ENCODE measurements at places on chromosomes 12 and 14.

- no peak for DNase-seq
Measured at GRCh38 chr14:72847721-72848120, 46.2 kb downstream of the DPF3 start.

- no peak for DNase-seq
Measured at GRCh38 chr12:7058850-7059395, 1.6 kb upstream of the C1S start.

DNA sequence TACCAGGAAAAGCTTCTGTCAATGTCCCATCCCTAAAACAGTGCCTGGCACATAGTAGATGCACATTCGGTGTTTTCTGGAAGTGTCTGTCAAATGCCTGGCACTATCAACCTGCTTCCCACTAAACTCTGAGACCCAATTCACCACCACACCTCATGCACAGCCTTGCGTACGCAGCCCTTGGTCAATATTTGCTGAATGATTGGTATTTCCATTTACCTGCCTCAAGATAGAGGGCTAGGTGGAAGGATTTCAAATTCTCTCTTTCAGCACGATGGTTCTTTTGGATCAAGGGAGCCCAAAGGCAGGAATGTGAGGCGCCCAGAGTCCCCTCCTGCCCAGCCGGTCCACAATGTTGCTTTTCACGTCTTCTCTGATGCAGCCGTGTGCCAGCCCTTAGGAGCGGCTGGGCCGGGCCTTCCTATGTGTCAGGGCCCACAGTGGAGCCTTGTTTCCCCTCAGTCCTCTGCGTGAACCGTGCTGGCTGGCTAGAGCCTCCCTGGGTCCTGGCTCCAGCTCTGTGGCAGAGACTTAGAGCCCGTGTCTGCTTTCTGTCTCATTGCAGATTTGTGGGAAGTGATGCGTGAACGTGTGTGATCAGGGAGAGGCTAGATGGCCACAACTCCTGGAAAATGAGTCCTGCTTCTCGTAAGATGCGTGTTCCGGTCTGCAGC lies 99.9 kb upstream of the RFLNA start:
- DNase-seq = no peak

DNA sequence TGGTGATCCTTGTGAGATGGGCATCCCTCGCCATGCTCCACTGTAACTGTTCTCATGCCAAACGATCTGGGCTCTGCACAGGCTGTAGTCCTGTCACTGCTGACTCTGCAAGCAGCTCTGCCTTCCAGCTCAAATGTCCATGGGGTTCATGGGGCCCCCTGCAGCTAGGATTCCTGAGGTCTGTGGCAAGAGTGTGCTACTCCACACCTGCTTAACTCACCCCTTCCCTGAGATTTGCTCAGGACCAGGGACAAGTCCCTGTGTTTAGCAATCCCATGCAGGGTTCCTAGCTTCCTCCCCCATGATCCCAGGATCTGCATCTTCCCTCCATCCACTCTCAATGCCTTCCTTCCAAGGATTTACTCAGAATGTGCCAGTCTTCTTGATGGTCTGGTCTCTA lies 241.0 kb downstream of the ASCL1 start:
- DNase-seq = no peak

GRCh38 chr12:69052613-69053408 lies 119.8 kb upstream of the CPM start:
- no peak for DNase-seq

DNA sequence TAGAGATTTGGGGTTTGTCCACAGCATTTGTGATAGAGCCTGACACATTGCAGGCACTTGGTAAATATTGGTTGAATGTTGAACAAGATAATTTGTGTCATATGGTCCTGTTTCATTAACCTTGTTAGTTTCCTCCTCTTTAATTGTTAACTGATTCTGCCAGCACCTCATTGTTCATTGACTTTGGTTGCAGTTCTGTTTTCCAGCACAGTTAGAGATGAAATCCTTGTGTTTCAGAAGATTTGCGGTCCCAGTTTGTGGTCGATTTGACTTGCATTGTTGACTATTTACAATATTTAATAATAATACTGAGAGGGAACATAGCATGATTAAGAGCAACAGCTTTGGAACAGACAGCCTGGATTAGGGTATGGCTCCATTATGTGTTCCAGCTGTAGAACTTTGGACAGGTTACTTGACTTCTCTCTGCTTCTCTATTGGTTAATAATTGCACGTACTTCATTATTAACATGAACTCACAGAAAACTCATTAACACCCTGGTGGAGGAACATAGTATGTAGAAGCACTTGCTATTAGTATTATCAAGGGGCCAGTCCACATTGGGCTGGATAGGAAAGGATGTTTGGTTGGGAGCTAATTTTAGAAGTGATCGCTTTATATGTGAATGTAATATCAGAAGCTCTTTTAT lies 8.7 kb downstream of the DRAM1 start:
- DNase-seq = no peak

DNA sequence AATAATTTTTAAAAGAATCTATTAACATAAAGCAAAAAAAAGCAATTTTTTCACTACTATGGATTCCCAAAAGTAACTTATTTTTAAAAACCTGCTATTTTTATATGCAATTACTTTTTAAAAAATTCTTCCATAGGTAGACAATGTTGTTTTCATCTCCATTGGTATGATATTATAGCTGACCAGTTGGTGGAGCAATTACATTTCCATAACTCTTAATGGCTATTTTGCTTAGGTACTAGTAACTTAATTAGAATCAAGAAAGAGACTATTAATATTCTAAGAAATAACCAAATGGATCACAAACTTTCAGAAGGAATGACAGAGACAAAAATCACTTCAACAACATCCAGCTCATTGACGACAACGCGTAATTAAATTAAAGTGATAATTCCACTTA lies 64.7 kb upstream of the PTCSC3 start:
- DNase-seq = no peak

- no peak for DNase-seq
Measured at GRCh38 chr14:96863986-96864330, 66.8 kb downstream of the VRK1 start.

- DNase-seq = no peak
Measured at GRCh38 chr14:23916004-23916403, 37.6 kb upstream of the DHRS4 start.

- DNase-seq = no peak
Measured at GRCh38 chr12:55061024-55061423, 41.2 kb downstream of the NEUROD4 start.

DNA sequence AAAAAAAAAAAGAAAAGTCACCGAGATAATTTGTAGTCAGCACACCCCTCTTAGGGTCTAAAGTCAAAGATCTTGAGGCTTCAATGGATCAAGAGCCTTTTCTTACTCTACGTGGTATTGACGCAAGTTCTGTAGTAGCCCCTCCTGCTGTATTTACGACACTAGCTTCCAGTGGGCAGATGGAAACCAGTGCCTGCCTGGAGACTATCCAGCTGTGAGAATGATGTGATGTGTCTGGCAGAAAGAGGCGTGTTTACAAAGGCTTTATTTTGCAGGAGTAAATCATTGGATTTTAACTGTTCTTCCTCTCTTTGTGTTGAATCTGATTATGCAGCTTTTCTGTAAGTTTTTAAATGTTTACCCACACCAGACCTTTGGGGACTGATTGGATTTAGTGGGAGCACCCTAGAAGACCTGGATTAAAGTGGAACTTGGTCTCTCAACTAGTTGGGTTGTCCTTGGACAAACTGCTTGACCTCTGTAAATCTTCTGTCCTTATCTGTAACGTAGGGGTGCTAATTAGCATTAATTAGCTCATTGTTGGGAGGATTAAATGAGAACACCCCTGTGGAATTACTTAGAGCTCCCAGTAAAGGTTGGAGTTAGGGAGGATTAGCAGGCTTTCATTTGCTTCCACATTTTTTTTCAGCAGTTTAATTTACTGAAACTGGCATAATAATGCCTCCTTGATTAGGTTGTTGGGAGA lies 72.4 kb downstream of the RASSF3 start:
- no peak for DNase-seq

DNA sequence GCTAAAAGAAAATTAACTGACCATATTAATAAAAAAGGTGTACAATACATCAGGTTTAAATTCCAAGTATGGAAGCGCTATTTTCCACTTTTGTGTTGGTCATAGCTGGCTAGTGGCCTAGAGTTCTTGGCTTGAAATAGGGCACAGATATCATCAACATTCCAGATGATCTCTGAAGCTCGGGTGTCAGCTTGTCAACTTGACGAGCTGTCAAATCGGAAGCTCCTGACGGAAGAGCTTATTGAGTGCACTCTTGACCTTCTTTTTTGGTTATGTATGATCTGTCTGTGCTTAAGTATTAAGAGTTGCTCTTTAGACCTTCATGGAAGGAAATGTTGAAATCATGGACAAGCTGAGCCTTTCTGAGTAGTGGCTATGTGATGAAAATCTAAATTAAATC lies 177.9 kb downstream of the APAF1 start:
- DNase-seq = no peak

- no peak for DNase-seq
Measured at GRCh38 chr12:28089338-28089737, 100.9 kb upstream of the CCDC91 start.

DNA sequence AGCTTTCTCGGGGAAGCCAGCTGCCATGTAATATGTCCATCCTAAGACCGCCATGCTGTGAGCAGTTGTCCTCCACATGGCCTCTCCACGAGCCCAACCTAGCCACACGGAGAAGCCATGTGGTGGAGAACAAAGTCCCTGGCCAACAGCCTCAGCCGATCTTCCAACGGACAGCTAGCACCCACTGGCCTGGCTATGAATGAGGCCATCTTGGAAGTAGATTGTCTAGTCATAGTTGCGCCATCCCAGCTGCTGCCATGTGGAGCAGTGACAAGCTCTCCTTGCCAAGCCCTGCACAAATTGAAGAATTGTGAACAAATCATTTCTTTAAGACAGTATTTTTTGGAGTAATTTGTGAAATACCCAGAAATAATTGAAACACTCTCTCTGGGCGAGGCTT lies 49.3 kb upstream of the USP44 start:
- no peak for DNase-seq

GRCh38 chr12:115799610-115800009 lies 477.9 kb downstream of the MED13L start:
- DNase-seq = no peak

DNA sequence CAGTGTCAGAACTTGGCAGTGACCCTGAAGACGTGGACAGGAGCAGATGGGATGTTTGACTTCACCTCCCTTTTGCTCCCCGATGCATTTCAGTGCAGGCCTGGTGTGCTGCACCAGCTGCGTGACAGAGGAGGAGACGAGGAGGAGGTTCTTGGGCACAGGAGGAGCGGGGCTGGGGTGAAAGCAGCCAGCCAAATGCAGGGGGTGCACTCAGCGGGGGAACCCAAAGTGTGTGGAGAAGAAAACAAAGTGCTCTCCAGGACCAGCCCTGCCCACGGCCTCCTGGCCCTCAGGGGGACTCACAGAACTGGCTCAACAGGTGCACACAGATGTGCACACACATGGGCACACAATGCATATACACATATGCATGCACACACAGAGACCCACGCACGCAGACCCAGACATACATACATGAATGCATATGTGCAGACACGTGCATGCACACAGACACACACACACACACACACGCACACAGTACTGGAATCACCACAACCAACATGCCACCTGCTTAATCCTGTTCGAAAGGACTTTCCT lies 91.7 kb upstream of the SFSWAP start:
- no peak for DNase-seq

DNA sequence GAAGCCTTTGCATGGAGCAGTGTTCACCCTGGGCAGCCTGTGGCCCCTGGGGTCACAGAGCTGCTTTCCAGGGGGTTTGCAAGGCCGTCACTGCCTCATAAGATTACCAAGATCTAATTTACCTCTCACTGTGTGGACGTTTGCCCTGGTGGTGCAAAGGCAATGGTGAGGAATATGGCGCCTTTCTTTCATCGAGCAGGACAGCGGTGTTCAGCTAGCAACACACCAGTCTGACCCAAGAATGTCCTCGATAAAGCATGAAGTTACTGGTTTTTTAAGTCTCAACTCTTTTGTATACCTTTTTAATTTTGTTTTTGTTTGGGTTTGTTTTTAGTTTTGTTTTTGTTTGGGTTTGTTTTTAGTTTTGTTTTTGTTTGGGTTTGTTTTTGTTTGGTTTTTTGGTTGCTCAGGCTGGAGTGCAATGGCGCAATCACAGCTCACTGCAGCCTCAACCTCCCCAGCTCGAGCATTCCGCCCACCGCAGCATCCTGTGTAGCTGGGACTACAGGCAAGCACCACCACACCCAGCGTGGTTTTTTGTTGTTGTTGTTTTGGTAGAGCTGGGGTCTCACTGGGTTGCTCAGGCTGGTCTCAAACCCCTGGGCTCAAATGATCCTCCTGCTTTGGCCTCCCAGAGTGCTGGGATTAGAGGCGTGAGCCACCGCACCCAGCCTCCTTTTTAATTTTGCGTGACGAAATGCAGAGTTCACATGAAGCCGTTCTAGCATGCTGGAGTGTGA lies 57.9 kb downstream of the PPP2R5C start:
- DNase-seq = no peak

- DNase-seq = no peak
Measured at GRCh38 chr14:104802394-104803184, 1.7 kb downstream of the ZBTB42 start.

DNA sequence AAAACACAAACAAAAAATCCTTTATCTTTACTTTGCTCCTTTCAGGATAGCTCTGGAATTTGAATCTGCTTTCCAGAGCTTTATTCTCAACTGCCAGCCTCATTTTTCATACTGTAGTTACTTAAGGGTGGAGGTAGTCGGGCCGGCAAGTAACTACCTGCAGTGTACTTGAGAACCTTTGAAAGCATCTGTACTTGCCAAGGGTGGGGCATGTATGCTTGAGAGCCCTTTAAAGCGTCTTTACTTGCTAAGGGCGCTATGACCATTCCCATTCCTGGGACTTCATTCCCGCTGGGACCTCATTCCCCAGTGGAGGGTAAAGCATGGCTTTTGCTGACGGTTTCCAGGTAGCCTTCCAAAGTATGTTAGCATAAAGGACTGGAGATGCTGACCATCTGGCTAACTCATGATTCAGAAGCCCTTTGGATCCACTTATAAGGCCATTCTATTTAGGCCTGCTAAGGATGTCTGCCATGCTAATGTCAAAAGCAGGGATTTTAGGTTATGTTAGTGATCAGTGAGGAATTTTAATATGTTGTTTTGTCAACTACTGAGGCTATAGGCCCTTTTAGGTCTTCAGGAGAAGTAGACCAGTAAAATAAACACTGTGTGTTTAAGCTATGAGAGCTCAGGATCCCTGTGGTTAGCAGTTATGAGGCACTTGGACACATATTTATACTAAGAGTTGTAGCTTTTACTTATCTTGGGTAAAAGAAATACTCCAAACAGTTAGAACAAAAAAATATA lies 74.9 kb downstream of the CRADD start:
- no peak for DNase-seq

GRCh38 chr12:8123124-8123912 lies at the start of gene CLEC4A:
CLEC4A (plus strand) TSS chr12:8123617; CDS start chr12:8123879, 262 bp downstream.
- DNase-seq = no peak

- DNase-seq = no peak
Measured at GRCh38 chr14:89399594-89400068, 17.4 kb downstream of the FOXN3 start.

- DNase-seq = no peak
Measured at GRCh38 chr12:31226639-31227038, 99.3 kb downstream of the SINHCAF start.

- DNase-seq = no peak
Measured at GRCh38 chr14:99724196-99724891, 40.2 kb downstream of the CYP46A1 start.

- DNase-seq = no peak
Measured at GRCh38 chr14:103719751-103720150, 4.1 kb downstream of the ZFYVE21 start.

Measured in GM12892 (cell line).